ENCODE measurements at places on chromosomes 1 and 21.

DNA sequence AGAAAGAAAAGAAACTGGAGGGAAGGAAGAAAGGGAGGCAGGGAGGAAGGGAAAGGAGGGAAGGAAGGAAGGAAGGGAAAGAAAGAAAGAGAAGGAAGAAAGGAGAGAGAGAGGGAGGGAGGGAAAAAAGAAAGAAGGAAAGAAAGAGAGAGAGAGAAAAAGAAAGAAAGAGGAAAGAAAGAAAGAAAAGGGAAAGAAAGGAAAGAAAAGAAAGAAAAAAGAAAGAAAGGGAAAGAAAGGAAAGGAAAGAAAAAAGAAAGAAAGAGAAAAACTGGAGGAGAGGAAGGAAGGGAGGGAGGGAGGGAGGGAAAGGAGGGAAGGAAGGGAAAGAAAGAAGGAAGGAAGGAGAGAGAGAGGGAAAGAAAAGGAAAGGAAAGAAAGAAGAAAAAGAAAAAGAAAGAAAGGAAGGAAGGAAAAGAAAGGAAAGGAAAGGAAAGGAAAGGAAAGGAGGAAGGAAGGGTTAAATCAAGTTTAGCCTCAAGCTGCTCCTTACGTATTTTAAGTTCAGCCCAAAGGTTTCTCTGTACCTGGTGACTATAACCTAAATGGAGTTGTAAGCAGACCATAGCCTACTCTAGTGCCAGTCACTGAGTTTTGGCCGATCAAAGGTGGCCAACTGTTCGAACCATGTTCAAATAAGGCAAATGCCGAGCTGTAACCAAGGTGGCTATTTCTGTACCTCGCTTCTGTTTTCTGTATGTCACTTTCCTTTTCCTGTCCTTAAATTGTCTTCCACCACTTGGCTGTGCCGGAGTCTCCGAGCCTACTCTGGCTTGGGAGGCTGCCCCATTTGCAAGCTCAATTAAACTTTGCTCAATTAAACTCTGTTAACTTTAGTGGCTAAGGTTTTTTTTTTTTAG lies 37.8 kb upstream of the TMPRSS2 start:
- DNase-seq = no peak

DNA sequence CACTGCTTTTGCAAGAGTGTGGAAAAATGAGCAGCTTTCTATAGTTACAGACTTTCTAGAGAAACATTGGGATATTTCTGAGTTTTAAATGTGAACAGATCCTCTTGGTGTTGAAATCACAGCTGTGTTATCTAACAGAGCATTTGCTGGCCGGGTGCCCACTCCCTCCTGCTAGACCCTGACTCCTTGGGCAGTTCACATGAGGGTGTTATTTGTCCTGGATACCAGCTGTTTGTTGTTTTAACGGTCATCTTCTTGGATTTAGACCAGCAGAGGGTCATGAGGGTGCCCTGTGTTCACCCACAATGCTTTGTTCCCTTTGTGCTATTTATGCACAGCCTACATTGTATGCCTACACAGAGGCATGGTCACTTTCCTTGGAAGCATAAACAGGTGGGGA lies 67.1 kb downstream of the CENPF start:
- no peak for DNase-seq

DNA sequence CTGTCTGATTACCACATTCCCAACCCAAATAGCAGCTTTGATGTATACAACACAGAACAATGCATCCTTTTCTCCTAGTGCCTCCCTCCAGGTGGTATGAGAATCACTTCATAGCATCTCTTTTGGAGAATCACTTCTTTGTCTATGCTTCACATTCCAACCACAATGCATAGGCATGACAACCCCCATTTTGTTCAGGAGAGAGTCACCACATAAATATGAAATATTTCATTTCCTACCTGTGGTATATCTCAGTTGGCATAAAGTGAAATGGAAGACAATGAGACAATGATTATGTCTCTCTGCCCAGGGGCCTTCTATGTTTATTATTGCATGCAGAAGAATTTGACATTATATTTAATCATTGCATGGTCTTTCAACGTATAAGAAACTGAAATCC lies 112.2 kb downstream of the BRINP2 start:
- no peak for DNase-seq

- no peak for DNase-seq
These were observed 212.6 kb upstream of the FAM78B start for GRCh38 chr1:166379447-166379846.

GRCh38 chr1:216984536-216984935 lies 261.3 kb upstream of the ESRRG start:
- no peak for DNase-seq

GRCh38 chr21:18801468-18801867 lies 397.9 kb upstream of the TMPRSS15 start:
- no peak for DNase-seq
